ENCODE measurements at places on chromosomes 3 and 15.

- DNase-seq: no peak
Measured at GRCh38 chr15:75590239-75590638, 11.1 kb upstream of the PTPN9 start.

DNA sequence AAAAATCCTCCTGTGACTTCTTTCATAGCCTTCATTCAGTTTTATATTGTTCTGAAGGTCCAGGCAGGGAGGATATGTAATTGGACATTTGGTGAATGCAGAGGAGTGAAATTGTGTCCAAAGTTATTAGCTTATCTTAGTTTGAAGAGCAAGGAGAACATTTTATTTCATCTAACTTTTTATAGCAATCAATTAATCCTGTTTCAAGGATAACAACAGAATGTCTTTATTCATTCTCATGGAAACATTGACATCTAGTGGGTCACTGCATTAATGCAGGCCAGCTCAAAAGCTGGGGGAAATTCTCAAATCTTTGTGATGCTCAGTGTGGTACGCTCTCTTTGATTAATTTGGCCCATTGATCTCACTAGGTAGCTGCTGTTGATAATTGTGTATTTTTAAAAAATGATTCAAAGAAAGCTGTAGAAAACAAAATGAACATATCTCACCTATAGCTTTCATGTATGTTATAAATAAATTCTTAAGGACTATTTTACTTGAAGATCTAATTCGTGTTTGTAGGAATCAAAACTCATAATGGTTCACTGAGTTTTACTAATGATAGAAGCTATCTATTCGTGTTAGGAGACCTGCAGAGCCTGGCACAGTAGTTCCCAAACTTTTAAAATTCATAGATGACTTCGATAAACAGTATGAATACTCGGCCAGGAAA is 150.8 kb upstream of the KCNMB2 start:
- DNase-seq: peak; percentile 1

- DNase-seq: no peak
Measured at GRCh38 chr3:140546649-140547048, 131.2 kb upstream of the TRIM42 start.

DNA sequence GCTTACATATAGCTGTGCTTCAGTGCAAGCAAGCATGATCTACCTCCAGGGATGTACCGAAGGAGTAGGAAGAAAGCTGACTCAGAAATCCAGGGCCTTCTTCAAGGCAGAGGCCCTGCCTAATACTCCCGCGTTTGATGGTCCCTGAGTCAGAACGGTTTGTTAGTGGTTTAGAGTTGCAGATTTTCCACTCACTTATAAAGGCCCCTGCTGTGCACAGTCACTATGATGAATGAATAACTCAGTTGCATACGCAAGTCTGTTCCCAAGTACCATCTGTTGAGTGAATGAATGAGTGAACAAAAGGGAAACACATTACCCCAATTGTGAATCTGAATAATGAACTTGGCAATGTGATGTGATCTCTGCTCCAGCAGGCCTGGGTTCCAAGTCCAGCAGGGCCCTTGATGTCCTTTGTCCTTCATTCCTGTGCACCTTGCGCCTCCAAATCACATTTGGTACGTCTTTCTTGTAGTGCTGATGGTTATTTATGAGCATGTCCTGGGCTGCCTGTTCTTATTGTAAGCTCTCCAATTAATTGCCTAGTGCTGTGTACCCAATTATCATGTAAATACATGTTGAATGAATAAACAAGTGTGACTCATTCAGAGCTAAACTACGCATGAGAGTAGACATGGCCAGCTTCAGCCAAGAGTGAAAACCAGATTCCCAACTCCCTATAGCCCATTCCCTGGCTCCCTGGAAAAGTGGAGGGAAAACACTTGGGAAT is 85.3 kb upstream of the LIMD1 start:
- DNase-seq: peak; percentile 58

DNA sequence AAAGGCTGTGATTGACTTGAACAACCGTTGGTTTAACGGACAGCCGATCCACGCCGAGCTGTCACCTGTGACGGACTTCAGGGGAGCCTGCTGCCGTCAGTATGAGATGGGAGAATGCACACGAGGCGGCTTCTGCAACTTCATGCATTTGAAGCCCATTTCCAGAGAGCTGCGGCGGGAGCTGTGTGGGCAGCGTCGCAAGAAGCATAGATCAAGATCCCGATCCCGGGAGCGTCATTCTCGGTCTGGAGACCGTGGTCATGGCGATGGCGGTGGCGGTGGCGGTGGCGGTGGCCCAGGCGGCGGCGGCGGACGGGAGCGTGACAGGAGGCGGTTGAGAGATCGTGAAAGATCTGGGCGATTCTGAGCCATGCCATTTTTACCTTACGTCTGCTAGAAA is 7.8 kb upstream of the NANOGP8 start:
- DNase-seq: no peak

- no peak for DNase-seq
Measured at GRCh38 chr3:70516076-70516475, 203.6 kb upstream of the MDFIC2 start.

DNA sequence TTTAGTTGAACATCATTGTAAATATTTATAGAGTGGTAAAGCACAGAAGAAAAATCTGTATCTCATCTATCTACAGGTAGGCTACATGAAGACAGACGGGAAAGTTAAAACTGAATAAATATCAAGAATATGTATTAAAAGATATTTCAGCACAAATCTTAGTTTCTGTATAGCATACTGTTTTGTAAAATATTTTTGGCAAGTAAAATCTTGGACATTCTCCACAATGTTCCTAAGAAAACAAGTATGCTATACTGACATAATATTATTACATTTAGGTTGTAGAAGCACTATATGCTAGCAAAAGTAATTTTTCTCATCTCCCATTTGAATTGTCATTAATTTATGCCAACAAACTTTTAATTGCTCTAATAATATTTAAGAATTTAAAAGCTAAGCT is 326.4 kb upstream of the ARL6 start:
- no peak for DNase-seq

DNA sequence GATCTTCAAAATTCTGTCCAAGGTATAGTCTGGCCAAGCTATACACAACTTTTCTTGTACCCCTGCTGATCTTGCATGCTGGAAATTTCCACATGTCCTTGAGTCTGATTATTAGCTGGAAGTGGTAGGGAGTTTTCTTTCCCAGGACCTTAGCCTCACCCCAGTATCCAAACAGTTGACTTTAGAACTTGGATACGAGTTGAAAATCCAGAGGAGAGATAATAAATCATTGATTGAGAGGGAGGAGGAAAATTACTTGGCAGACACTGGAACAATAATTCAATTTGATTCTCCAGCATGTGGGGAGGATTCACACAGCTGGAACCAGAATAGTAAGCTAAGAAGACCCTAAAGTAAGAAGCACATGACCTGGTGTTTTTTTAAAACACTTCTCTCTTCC is 116.4 kb downstream of the IL5RA start:
- DNase-seq: no peak

DNA sequence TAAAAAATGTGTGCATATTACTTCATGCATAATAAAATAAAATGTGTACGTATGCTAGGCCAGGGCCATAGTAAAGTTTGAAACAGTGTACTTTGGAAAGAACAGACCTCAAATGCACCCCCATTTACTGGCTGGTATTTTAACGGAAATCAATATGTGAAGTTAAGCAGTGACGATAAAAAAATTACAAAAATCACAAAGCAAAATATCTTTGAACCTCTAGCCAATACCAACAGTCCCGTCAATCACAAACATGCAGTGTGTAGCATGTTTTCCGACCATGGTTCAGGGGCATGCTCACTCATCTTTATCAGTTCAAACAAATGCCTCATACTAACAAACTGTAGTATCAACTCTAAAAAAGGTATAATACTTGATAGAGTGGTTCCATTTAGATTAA is 121.1 kb downstream of the TJP1 start:
- DNase-seq: no peak

DNA sequence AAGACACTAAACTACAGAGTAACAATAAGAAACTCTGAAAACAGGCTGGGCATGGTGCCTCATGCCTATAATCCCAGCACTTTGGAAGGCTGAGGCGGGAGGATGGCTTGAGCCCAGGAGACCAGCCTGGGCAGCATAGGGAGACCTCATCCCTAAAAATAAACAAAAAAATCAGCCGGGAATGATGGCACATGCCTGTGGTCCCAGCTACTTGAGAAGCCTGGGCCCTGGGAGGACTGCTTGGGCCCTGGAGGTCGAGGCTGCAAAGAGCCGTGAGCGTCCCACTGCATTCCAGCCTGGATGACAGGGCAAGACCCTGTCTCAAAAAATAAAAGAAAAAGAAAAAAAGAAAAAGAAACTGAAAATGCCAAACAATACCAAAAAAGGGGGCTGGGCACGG is 55.4 kb downstream of the TMCC1 start:
- no peak for DNase-seq

- DNase-seq: no peak
Measured at GRCh38 chr15:90067181-90067952, 34.9 kb downstream of the IDH2 start.

- no peak for DNase-seq
Measured at GRCh38 chr3:39144095-39144747, 9.2 kb downstream of the CSRNP1 start.

- no peak for DNase-seq
Measured at GRCh38 chr3:38689774-38690173, 40.3 kb upstream of the SCN5A start.

GRCh38 chr3:101821503-101821902 is 27.8 kb upstream of the NFKBIZ start:
- no peak for DNase-seq

DNA sequence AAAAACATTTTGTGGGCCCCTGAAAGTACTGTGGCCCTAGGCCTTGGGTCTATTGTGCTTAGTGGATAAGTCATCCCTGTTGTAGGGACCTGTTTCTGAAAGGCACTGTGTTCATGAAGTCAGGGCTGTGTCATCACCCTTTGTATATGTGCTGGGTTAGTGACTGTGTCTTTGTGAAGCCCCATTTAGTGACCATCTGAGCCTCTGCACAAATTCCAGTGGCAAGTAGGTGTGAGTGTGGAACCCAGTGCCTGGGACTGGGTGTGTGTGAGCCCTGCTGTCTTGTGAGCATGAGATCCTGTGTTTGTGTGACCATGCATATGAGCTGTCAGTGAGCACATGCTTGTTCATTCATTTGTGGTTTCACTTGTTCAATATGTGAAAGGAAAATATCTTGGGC is 1.2 kb upstream of the HYAL1 start:
- DNase-seq: no peak

- no peak for DNase-seq
Measured at GRCh38 chr3:101603184-101603583, 29.2 kb downstream of the PCNP start.

DNA sequence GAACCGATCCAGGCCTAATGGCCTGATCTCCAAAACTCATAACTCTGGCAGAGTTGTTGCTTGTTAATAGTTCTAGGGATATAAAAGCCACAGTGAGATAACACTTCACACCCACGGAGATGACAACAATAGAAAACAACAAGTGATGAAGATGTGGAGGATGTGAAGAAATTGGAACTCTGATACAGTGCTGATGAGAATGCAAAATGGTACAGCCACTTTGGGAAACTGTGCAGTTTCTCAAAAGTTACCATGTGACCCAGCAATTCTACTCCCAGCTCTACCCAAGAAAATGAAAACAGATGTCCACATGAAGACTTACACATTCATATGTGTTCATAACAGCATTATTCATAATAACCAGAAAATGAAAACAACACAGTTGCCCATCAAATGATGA is 3.8 kb downstream of the CMTM7 start:
- no peak for DNase-seq

DNA sequence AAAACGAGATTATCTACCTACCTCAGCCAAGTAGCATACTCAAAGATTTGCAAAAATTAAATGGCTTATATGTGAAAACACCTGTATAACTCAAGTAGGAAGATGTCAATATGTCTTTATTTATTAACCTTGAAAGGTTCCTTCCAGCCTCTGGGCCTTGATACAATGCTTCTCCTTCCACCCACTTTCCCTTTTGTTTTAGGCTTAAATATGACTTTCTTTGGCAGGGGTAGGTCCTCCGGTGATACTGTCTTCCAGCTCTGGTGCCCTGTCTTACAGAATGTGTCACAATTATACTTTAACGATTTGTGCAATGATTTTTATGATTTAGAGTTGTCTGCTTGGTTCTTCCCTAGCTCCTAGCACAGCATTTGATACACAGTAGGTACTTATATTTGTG is 4.1 kb downstream of the LINS1 start:
- DNase-seq: no peak

GRCh38 chr3:12588039-12589009 is 31.4 kb downstream of the MKRN2 start:
- no peak for DNase-seq

DNA sequence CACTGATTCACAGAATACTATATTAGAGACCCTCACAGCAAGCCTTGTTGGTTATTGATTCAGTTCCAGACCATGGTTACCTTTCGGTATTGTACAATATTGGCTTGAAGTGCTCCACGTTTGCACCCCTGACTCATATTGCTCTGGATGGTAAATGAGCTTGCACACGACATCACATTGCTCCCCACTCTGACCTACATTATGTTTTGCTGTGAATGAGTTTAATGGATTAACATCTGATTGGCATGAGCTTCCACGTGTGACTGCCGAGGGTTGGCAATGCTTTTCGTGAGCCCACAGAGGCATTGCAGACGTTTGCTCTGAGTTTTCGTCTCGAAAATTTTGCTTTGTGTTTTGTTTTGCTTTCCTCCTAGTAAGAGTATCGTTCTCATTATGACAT is 225.8 kb upstream of the ICE2 start:
- DNase-seq: no peak
